ENCODE measurements at places on chromosomes 13 and 19.

DNA sequence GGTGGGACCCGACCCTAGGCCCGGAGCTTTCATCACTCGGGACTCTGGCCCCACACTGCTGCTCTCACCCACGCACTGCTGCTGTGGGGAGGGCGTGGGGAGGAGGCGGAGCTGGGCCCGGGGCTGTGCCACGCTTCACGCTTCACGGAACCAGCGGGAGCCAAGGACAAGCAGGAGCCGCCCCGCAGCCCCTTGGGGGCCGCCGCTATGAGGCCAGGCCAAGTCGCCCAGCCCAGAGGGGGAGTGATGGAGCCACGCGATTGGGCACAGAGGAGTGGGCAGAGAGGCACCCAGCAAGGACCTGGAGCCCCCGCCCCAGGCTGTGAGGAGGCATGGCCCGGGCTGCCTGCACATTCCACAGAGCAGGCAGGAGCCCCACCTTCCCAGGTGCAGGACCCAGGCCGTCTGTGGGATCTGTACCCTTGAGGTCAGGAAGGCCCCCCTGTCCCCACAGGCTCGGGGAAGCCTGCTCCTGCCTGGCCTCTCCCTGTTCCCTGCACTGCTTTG is 10.2 kb upstream of the SUPT20H start:
- no peak for DNase-seq

- no peak for DNase-seq
Observed at GRCh38 chr19:13089857-13090507, 12.7 kb downstream of the LYL1 start.

DNA sequence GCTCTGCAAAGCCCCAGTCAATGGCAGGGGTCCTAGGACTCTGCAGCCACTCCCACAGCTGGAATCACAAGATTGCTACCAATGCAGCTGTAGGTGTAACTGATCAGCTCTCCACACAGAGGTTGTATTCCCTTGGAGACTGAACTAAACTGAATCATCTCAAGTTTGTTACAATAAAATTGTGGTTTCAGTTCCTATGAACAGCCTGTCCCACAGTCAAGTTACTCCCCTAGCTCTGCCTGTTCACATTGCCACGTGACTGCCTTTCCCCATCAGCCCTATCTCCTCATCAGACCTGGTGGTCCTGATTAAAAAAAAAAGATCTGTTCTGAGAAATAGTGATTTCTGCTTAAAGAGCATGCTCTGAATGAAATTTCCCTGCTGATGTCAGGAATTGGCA is 287.9 kb upstream of the NBEA start:
- no peak for DNase-seq

GRCh38 chr13:98385606-98386005 is 191.3 kb downstream of the STK24 start:
- DNase-seq, result no peak

- DNase-seq, result no peak
Observed at GRCh38 chr13:75485286-75486062, 3.5 kb upstream of the TBC1D4 start.

GRCh38 chr19:31114585-31114984 is 234.7 kb downstream of the TSHZ3 start:
- no peak for DNase-seq

GRCh38 chr13:79647533-79647932 is 166.6 kb downstream of the NDFIP2 start:
- DNase-seq, result no peak

DNA sequence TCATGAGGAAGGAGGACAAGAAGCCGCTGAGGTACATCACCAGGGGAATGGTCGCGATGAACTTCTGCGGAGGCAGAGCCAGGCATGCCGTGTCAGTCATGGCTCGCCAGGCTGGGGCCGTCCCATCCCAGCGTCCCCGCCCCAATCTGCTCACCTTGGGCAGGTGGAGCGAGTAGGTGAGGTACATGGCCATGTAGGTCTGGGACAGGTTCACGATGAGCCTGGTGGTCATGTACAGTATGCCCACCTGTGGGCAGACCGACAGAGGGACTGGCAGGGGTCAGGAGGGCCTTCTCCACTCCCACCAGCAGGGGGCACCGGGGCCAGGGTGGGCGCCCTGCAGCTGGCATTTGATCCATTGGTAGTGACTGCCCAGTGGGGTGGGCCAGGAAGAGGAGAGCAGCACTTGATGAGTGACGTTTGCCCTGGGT is 8.3 kb downstream of the TEKTIP1 start:
- peak; percentile 24 for DNase-seq

DNA sequence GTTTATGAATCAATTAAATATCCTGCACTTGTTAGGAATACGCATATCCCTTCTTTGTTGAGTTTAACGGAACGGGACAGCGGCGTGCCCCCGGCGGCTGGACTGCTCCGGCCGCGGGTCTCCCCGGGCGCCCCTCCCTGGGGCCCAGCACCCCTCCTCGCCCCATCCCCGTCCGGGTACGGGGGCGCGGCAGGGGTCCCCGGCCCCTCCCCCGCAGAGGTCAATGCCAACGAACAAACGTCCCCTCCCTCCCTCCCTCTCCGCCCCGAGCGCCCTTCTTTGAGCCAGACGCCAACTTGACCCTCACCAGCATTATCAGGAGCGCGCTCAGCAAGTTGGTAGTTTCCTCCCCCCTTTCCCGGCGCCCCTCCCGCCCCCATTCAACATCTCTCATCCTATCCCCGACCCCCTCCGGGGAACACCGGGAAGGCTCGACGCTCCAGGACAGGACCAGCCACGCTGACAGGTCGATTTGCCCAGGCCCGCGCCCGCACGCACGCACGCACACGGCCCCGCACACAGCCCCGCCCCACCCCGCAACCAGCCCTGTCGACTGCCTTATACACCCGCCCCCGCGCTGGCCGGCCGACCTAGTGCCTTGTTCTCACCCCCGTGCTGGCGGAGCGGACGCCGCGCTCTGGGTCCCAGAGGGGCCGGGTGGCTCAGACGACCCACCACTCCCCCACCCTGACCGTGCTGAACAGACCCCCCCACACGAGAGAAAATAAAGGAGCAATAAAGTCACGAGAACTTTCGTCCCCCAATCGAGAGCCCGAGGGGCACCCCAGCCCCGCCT is 5.0 kb downstream of the LYL1 start:
- DNase-seq, result no peak

GRCh38 chr19:28869459-28869858 is 343.5 kb downstream of the UQCRFS1 start:
- no peak for DNase-seq

DNA sequence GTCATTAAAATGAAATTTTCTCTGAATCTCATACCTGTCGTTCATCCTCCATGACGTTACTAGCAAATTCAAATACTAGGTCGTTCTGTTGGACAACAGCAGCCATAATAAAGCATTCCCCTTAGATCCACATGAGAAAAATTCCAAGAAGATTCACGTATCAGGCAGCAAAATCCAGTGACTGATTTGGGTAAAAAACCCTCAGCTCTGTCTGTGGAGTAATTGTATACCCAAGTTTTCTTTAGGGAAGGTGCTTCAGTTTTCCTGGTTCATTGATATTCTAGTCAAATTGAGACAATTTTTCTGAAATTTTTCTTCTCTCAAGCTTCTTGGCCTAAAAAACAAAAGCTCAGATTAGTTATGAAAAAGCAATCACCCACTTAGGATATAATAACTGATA is 37.2 kb downstream of the ELF1 start:
- no peak for DNase-seq

GRCh38 chr19:5395556-5395955 is 54.9 kb upstream of the PTPRS start:
- no peak for DNase-seq
